ENCODE measurements at places on chromosomes 1 and 21.
A peak's percentile ranks its signal among the peaks of the same experiment; 100 is the strongest.

GRCh38 chr1:228344631-228345072, 62.0 kb downstream of the TRIM11 start:
- no peak for DNase-seq

DNA sequence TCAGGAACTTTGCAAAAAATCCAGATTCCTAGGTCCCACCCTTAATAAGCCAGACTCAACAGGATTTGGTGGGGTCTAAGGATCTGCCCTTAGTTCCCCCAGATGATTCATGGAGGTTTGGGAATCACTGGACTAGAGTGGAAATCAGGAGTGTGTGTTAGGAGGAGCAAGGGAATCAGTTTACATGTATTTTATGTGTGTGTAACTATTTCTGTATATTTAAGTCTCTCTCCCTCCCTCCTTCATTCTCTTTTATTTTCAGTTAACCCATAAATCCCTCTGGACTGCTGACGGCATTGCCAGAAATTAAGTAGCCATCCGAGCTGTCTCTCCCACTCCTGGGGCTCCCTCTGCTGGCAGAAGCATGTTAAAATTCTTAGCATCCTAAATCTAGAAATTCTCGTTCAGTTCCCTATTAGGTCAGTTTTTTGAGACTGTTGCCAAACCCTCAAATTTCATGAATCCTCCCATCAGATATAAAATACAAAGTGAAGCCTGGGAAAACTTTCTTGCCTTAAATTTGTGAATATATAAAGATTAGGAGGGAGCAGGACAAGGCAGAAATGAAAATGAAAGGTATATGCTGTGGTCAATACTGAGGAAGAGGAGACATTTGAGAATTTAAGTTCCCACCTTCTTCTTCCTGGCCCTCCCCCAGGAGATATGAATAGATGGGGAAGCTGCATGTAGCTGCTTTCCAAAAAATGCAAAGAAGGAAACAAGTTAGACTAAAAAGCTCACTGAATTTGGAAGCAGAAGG, 11.7 kb upstream of the HSD11B1 start:
- DNase-seq: no peak

GRCh38 chr1:111603979-111604378, 15.6 kb upstream of the RAP1A start:
- DNase-seq: peak; percentile 19

DNA sequence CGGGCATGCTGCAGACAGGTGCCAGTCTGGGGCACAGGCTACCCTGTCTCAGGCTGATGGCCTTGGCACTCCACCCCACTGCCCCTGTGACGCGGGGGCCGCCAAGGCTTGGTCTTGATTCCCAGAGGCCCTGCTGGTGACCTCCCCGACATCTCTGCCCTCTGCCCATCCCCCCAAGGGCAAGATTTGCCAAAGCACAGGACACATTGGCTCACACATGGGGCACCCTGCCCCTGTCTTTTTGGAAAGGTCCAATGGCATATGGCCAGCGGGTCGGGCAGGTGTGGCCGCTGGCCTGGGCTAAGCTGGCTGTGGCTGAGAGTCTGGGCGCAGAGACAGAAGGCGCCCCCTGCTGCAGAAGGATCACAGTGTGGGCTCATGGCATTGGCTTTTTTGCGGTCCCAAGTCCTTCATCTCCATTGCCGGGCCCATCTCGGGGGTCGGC, 4.6 kb downstream of the MIB2 start:
- no peak for DNase-seq

- DNase-seq: no peak
These were observed 2.8 kb upstream of the EYA3 start for GRCh38 chr1:28091043-28091781.

GRCh38 chr1:31624309-31624708, 6.8 kb downstream of the HCRTR1 start:
- DNase-seq: peak; percentile 47

- DNase-seq: no peak
These were observed 18.2 kb downstream of the KIF17 start for GRCh38 chr1:20699558-20699957.

GRCh38 chr1:89959719-89960118, 35.2 kb upstream of the ZNF326 start:
- no peak for DNase-seq
